Right lobe of liver (tissue), 6 donors: ENCODE measurements at places on chromosomes 2 and 18. TPM values are rescaled to one million over a fixed set of nuclear protein-coding genes. Genes with fewer than 3 reads are reported as not detected.

GRCh38 chr2:40363631-40364030 lies 88.3 kb downstream of the SLC8A1 start:
- DNase-seq = no peak

DNA sequence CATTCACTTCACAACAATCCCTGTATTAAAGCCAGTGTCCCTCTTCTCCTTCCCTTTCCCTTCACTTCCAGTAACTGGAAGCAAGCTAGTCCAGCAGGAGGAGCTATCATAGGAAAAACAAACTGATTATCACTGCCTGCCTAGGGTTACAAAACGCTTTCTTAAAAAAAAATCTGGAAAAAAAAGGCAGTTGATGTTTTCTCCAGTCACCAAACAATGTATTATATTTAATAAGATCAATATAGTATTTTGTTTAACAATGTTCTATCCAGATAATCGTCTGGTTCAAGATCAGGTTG lies 78.8 kb upstream of the ITGB6 start:
- no peak for DNase-seq

DNA sequence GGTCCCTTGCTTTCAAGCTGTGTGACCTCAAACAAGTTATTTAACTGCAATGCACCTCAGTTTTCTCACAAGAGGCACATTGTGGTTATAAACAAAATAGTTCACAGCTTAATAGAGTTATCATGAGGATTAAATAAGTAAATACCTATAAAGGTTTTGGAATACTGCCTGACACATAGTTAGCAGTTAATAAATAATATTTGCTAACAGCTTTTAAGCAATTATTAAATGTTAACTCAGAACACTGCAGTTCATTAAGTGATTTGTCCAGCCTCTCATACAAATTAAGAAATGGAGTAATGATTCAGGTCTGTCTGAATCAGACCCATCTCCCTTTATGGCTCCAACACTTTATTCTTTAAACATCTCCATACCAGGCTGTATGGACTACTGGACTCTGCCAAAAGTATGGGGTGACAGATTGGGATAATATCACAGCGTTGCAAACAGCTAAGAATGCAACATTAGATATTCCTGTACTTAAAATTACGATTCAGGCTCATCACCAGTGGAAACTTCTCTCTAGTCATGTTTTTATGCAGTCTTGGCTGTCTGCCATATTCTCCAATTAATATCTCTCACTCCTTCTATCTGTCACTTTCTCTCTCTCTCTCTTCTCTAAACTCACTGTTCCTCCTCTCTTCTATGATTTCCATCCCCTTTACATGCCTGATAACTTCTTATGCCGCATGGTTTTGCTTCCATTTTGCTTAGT lies 370.6 kb upstream of the UBE2E3 start:
- no peak for DNase-seq

The IL36A gene
- not detected for total RNA-seq

The ECEL1 gene
- total RNA-seq = 1.3 TPM

GRCh38 chr2:208620487-208620978 lies 213.9 kb downstream of the PTH2R start:
- no peak for DNase-seq
